ENCODE measurements at places on chromosomes 4 and X. TPM values are rescaled to one million over a fixed set of nuclear protein-coding genes. Genes with fewer than 3 reads are reported as not detected.

Gene PNMA5
- total RNA-seq, result not detected

DNA sequence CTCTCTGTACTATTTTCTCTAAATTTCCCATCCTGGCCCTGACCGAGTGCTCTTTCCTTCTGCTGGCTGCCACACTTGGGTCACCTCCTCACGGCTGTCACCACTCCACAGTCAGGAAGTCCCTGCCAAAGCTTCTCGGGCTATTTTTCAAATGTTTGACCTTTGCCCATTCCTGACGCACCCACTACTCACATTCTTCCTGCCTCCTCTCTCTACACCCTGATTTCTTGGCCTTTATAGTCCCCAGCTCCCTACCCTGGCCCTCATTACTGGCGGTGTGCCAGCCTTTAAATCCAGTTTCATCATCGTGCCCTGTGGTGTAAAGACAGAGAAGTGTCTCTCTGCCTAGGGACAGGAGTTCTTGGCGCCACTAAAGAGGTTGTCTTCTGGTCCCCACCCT is 46.4 kb upstream of the GATB start:
- H3K27me3 ChIP-seq, result no peaks in the 10 kb centered on the region
- no peaks in the 10 kb centered on the region for H3K36me3 ChIP-seq
- no peak overlapping the region for H3K27ac ChIP-seq
- no peaks in the 10 kb centered on the region for H3K4me1 ChIP-seq
- no peak for DNase-seq

- no peak overlapping the region for H3K27ac ChIP-seq
- DNase-seq, result no peak
- no peaks in the 10 kb centered on the region for H3K27me3 ChIP-seq
Observed at GRCh38 chr4:127209580-127210095, 423.1 kb upstream of the INTU start.

Gene CPZ
- total RNA-seq, result not detected

Gene SLC25A4
- total RNA-seq, result 7.5 TPM

Gene GPRASP3
- total RNA-seq, result 2.1 TPM

- H3K27ac ChIP-seq, result no peak overlapping the region
- H3K4me3 ChIP-seq, result no peak overlapping the region
- DNase-seq, result no peak
- no peaks in the 10 kb centered on the region for H3K36me3 ChIP-seq
Observed at GRCh38 chr4:181897935-181898334, 345.3 kb upstream of the TENM3 start.

Gene SLC6A8
- 0.77 TPM for total RNA-seq

Gene UGT2A1
- total RNA-seq, result not detected
